ENCODE measurements at places on chromosomes 6 and 20.

- no peak for DNase-seq
These were observed 31.5 kb upstream of the SULF2 start for GRCh38 chr20:47816487-47817451.

GRCh38 chr20:50221501-50222308 lies 31.1 kb downstream of the CEBPB start:
- DNase-seq = no peak

GRCh38 chr20:57509665-57510237 lies 15.2 kb downstream of the CTCFL start:
- no peak for DNase-seq

DNA sequence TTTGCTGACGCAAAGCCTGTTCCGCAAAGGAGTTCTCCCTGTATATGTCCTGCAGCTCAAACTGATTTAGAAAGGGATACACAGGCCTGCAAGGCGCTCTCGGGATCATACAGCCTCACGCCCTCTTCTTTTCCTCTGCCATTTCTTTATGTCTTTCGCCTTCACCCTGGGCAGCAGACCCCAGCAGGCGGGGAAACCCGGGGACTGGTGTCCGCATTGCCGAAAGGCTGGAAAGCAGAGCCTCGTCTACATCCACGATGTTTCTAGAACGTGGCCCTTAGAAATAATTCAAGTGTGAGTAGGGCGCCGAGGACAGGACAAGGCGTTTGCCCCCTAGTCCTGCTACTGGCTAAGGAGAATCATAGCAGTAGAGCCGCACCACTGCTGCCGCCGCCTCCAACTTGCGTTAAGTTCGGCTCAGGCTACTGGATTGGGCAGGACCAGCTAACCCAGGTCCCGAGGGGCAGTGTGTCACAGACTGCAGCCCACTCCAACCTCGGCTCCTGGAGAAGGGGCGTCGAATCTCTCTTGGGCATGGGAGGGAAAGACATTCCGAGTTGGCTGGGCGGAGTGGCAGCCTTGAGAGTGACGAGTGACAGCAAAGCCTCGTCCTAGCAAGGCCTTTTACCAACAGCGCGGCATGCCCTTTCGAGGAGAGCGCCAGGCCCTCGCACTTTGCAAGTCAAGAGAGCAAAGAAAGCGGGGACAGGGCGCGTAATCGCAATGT lies 2.6 kb upstream of the TBX18 start:
- no peak for DNase-seq

DNA sequence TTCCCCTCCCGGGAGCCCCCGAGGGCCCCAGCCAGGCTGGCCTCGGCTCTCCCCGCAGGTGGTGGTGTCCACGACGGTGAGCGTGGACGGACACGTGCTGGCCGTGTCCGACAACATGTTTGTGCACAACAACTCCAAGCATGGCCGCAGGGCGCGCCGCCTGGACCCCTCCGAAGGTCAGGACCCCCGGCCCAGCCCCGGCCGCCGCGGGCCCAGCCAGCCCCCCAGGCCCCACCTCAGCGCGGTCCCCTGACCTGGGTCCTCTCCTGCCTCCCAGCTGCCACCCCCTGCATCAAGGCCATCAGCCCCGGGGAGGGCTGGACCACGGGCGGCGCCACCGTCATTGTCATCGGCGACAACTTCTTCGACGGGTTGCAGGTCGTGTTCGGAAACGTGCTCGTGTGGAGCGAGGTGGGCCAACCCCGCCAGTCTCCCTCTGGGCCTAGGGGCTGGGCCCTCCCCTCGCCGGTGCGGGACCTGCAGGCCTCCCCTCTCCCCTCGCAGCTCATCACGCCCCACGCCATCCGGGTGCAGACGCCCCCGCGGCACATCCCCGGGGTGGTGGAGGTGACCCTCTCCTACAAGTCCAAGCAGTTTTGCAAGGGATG lies 51.0 kb downstream of the CPXM1 start:
- no peak for DNase-seq

GRCh38 chr6:148074291-148074690 lies 268.3 kb upstream of the SASH1 start:
- DNase-seq = no peak

DNA sequence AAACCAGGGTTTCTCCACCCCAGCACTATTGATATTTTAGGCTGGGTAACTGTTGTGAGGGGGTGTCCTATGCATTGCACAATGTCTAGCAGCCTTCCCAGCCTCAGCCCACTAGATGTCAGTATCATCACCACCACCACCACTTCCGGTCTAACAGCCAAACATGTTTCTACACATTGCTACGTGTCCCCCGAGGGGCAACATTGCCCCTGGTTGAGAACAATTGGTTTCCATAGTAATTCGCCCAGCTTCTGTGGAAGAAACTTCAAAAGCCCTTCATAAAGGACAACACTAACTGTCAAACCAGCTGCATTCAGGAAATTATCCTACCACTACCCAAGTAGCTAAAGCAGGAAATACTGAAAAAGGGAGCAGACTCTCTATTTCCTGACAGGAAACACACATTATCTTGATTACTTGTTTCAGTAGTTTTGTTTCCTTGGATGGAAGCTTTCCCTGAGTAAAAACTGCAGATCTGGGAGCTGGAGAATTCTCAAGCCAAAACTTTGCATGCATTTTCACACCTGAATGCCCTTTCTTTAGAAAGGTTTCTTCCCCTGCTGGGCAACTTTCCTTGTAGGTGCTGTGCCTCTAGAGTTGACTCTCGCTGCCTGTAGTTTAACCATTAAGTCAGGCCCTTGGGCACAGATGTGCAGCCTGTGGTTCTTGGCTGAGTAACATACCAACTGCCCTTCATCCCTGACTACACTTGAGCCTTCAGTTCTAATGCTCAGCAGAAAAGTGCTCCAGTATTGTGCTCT lies 23.6 kb downstream of the PKHD1 start:
- DNase-seq = peak; percentile 42

GRCh38 chr6:33905071-33905609 lies 101.3 kb upstream of the MLN start:
- DNase-seq = peak; percentile 37

GRCh38 chr6:111487661-111488060 lies 4.6 kb upstream of the REV3L start:
- no peak for DNase-seq

- no peak for DNase-seq
These were observed 39.1 kb downstream of the KCNQ2 start for GRCh38 chr20:63433351-63433750.

DNA sequence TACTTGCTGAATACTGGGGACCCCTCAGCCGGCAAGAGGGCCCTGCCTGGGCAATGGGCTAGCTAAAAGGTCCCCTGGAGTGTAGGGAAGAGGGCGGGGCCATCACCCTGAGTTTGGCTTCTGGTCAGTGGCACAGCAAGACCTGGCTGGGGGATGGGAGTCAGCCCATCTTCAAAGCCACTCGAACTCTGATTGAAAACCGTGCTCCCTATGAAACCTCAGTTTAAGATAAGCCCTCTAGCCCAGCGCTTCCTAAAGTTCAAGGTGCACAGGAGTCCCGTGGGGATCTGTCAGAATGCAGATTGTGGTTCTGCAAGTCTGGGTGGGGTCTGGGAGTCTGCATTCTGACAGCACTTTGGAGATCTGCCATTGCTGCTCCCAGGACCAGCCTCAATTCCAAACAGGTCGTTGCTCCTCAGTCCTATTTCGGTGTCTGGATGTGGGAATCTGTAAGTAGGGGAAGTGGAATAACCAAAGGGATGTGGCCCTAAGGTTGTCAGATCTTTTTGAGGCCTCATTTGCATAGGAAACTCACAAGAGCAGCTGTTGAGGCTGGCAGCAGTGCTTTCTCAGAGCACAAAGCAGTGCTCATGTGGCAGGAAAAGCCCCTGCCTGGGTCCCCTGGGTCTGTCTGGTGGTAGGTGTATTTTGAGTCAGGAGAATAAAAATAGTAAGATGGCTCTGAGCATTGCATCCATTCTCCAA lies 85.3 kb upstream of the SCP2D1 start:
- DNase-seq = no peak

- no peak for DNase-seq
These were observed 12.9 kb downstream of the PPP1R16B start for GRCh38 chr20:38818113-38819065.

- no peak for DNase-seq
These were observed 64.9 kb downstream of the SLC24A3 start for GRCh38 chr20:19277381-19277780.

DNA sequence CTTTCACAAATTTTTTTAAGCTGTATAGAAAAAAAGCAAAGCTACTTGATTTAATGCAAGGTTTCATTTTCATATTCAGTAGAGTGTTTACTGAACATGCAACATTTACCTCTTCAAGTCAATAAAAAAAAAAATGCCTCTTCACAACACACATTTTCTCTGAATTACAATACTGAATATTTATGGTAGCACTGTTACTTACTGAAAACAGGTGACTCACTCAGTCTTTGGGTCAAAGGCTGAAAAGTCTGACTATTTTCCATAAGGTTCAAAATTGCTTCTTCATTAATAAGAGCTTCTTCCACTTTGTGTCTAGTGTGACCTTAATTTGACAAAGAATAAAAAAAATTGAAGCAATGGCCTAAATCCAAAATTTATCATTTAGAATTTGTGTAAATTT lies 101.9 kb downstream of the REV3L start:
- no peak for DNase-seq

GRCh38 chr20:57325632-57326356 lies 3.8 kb upstream of the SPO11 start:
- DNase-seq = no peak
